Ammon's horn (tissue), 1 donor: ENCODE measurements at places on chromosomes 12 and 14.

DNA sequence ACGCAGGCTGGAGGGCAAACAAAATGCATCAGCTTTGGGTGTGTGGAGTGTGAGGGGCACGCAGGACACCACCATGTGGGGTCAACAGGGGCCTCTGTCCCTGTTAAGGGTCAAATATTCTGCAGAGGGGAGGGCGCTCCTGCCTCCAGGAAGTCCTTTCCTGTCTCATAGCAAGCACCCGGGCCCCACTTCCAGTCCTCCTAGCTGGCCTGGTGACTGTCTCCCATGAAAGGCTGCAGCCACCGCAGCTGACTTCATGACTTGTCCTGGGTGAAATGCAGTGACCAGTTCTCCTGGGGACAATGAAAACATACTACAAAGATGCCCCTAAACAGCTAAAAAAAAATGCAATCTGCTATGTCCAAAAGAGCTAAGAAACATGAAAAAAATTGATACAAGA, 53.6 kb downstream of the LGMN start:
- DNase-seq, result no peak

DNA sequence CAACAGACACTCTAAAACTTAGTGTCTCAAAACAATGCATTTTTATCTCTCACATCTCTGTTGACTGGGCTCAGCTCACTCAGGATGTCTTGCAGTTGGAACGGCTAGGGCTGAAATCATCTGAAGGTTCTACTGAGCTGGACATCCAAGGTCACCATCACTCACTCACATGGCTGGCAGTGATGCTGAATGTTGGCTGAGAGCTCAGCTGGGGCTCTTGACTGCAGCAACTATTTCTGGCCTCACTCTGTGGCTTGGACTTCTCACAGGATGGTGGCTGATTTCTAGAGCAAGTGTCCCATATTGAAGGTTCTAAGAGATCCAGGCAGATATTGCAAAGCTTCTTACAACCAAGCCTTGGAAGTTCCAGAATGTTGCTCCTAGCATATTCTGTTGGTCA, 166.5 kb downstream of the ZFP36L1 start:
- no peak for DNase-seq

GRCh38 chr14:26143057-26143456, 454.8 kb downstream of the NOVA1 start:
- no peak for DNase-seq

DNA sequence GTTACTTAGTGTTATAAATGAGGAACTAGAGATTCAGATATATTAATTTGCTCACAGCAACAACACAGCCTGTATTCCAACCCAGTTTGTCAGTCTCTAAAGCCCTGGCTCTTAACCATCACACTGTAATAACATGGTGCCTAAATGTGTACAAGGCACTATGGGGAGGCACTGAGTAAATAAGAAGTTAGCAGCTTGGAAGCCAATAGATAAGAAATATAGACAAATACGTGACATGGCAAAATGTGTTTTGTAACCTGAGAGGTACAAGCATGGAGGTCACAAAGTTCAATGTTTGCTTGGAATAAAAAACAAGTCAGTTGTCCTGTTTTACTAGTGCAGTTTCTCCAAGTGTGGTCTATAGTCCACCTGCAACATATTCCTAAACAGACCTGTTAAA, 16.3 kb upstream of the SLCO1A2 start:
- no peak for DNase-seq

DNA sequence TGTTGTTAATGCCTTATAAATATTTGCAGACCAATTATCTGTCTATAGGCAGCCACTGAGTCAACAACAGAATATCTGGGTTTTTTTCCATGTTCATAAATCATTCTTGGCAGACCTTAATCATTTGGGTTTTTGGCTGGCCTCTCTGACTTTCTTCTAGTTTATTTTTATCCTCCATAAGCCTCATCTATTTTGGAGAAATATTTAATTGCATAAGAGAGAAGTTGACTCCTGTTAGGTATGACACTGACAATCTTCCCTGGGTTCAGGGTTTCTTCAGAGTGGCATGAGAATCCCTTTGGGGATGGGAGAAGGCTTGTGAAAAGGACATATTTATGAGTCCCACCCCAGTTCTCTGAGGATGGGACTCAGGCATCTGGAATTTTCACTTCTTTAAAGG, 299.8 kb downstream of the NRXN3 start:
- no peak for DNase-seq

GRCh38 chr12:12379831-12380730, 23.2 kb downstream of the BORCS5 start:
- no peak for DNase-seq
